ENCODE measurements at places on chromosomes 4 and X.

- no peak for DNase-seq
These were observed 72.4 kb downstream of the APBB2 start for GRCh38 chr4:41141900-41142299.

- no peak for DNase-seq
These were observed 24.3 kb downstream of the TBCK start for GRCh38 chr4:106291678-106292077.

DNA sequence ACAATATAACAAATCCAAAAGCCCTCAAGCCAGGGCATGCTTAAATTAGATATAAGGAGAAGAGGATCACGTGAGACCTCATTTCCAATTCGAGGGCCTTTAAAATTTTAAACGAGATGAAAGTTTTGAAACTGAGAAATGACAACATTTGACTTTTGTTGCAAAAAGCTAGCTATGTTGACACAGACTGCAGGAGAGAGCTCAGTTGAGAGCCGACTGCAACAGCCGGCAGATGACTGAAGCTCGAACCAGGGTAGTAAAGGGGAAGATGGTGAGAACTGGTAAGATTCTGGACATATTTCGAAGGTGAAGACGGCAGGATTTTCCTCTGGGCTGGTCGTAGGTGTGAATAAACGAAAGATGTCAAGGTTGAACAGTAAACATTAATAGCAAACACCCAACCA is 773 bp downstream of the PRMT9 start:
- DNase-seq = peak; percentile 55

GRCh38 chr4:7397206-7398103 is 37.3 kb downstream of the PSAPL1 start:
- DNase-seq = no peak

- DNase-seq = no peak
These were observed 69.6 kb downstream of the ENPP6 start for GRCh38 chr4:184147858-184148737.

DNA sequence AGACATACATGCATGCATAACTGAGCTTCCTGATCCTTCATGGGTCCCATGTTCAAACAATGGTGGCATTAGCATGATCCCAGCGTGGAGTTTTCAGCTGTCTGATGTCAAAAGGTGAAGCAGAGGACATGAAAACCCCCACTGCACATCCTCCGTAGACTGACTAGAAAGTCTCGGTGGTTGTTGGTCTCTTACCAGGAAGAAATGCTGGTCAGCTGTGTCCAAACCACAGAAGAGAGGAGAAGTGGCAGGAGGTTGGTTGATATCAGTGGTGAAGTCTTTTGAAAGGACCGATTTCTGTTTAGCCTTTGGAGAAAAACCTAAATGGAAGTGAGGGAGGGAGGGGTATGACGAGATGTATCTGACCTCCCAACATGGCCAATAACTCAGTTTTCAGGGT is 201.9 kb downstream of the SPATA18 start:
- DNase-seq = no peak

DNA sequence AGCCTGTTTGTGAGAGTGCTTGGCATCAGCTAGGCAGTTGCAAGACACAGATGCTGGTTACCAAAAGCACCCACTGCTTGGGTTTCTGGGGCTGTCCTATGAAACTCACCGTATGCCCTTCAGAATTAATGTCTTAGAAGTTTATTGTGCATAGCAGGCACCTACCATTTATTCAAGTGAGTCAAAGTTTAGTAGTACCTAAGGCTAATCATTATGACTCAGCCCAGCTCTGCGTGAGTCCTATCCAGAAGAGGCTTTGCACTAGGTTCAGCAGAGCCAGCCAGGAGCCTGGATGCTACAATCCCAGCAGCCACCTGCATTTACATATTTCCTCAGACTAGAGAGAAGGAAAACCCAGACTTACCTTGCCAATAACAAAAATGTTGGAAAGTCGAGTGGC is 4.2 kb downstream of the RPS4X start:
- peak; percentile 22 for DNase-seq

GRCh38 chr4:94995684-94996394 is 238.1 kb downstream of the BMPR1B start:
- DNase-seq = no peak

- DNase-seq = no peak
These were observed 57.3 kb downstream of the GSTCD start for GRCh38 chr4:105765690-105766407.

- no peak for DNase-seq
These were observed 181.3 kb downstream of the VEGFC start for GRCh38 chr4:176611381-176611780.

GRCh38 chr4:152193059-152193458 is 342.8 kb downstream of the FBXW7 start:
- no peak for DNase-seq

DNA sequence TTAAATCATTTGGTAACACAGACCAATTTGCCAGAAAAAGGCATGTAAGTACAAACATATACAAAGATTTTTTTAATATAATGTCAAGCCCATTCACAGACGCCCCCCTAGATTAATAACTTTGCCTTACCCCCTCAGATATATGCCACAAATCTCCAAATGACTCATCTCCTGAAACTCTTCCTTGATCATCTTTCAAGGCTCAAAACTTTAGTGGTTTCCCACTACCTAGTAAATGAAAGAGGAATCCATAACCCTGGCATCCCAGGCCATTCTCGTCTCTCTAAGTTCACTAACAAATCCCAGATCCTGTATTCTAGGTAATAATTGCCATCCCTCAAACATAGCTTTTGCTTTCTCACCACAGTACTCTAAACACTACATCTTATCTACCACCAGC is 61.9 kb downstream of the PRSS12 start:
- DNase-seq = no peak

GRCh38 chr4:40662962-40663604 is 33.4 kb upstream of the RBM47 start:
- no peak for DNase-seq

DNA sequence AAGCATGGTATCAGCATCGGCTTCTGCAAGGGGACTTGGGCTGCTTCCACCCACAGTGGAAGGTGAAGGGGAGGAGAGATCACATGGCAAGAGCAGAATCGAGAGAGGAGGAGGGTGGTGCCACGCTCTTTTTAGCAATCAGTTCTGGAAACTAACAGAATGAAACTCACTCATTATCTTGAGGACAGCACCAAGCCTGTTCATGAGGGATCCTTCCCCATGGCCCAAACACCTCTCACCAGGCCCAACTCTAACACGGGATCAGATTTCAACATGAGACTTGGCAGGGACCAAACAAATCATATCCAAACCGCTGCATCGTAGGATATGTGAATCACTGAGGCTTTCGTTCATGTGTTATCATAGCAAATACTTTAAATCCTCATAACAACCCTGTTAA is 125.5 kb downstream of the GPC3 start:
- no peak for DNase-seq

DNA sequence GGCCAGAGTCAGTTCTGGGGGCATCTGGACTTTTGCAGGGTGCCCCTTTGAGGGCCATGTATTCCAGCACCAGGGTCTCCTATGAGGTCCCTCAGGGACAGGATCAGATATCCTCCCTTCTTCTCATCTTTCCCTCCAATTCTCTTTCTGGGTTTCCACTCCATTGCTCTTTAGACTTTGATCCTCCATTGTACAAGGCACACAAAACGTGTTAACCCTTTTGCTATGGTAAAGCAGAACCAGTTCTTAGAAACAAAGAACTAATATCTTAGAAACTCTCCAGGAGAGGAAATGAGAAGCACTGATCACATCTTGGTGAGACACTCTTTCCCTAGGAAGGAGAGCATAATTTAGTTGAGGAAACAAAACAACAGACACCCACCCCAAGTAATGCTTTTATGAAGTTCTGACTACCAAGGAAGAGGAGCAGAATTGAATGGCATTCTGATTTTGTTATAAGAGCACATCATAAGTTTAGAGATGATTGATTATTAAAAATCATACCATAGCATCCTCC is 200.7 kb upstream of the NPY2R start:
- no peak for DNase-seq

DNA sequence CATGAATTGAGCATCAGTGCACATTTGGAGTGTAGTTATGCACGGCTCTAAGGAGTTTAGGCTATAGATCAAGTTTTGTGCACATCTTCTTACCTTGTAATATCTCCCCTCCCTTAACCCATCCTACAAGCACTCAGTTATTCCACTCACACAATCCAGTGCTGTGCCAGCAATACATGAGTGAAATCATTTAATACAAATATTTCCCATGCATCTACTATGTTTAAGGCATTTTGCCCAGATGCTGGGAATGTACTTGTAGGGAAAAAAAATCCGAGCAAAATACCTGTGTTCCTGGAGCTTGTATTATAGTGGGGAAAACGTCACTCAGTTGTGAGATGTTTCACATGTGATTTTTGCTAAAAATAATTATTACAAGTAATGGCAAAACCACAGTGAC is 191.6 kb upstream of the LDB2 start:
- DNase-seq = no peak

- no peak for DNase-seq
These were observed 61.8 kb downstream of the SMARCA5 start for GRCh38 chr4:143575331-143575730.

DNA sequence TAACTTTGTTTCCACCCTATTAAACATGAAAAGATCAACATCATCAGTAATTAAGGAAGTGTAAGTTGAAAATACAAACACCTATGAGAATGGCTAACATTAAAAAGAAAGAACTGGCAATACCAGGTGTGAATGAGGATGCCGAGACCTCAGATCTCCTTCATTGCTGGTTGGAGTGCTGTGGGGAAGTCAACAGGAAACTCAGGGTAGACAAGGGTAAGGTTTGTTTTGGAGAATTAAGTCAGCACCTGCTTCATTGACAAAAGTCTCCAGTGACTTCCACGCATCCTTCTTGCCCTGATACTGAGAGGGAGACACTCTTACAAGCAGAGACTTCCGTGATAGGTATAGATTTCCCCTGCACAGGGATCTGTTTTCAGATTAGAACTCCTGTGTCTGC is 106.1 kb downstream of the IRF2 start:
- DNase-seq = no peak

- no peak for DNase-seq
These were observed 78.3 kb upstream of the STIM2 start for GRCh38 chr4:26782168-26782829.

GRCh38 chr4:126221717-126222340 is 907.1 kb downstream of the FAT4 start:
- DNase-seq = no peak

- no peak for DNase-seq
These were observed 217.7 kb downstream of the CRLF2 start for GRCh38 chrX:994780-995179.

DNA sequence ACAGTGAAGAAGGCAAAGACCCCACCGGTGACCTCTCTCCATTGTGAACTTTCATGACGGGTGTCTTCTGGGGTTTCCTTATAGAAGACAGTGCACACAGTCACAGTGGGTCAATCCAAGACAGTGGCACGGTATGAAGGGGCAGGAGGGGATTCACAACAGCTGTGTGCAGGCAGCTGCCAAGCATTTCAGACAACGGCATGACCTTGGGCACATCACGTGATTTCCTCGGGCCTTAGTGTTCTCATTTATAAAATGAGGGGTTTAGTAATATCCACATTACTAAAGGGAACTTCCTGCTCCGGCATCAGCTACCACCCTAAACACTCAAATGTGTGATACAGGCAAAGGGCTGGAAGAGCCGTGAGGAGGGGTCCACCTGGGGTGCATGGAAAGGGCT is 42.9 kb downstream of the RBM47 start:
- DNase-seq = no peak

DNA sequence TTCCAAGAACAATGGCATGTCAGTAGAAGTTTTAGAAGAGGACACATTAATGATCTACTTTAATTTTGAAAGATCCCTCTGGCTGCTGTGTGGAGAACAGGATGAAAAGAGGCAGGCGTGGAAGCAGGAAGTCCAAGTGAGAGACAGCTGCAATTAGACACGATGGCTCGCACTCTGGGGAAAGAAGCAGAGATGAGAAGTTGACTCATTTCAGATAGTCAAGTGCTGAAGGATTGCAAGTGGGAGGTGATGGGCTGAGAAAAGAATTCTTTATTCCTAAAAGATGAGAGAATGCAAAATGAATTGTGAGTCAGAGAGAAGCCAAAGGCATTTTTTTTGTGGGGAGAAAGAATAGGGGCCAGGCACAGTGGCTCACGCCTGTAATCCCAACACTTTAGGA is 16.5 kb downstream of the RXFP1 start:
- DNase-seq = no peak

- DNase-seq = no peak
These were observed 43.2 kb upstream of the BMPR1B start for GRCh38 chr4:94714365-94715160.

DNA sequence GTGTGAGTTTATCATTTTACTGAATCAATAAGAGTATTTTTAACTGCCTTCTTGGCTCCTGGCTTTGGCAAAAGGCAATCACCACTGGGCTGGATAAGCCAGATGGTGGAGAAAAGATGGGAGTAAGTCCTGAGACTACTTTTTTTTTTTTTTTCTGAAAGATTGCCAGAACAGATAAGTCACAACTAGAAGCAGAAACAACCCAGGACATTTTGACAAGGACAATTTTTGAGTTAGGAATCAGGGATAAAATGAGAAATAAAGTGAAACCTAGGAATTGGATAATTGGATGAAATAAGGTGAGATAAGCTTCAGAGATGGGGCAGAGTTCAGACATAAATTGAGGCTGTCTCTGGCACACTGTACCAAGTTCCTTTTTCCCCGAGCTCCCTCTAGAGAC is 471.0 kb downstream of the KLHL13 start:
- no peak for DNase-seq

GRCh38 chr4:159401791-159402380 is 299.0 kb downstream of the RAPGEF2 start:
- no peak for DNase-seq

GRCh38 chrX:38365954-38366353 is 13.6 kb downstream of the OTC start:
- no peak for DNase-seq

DNA sequence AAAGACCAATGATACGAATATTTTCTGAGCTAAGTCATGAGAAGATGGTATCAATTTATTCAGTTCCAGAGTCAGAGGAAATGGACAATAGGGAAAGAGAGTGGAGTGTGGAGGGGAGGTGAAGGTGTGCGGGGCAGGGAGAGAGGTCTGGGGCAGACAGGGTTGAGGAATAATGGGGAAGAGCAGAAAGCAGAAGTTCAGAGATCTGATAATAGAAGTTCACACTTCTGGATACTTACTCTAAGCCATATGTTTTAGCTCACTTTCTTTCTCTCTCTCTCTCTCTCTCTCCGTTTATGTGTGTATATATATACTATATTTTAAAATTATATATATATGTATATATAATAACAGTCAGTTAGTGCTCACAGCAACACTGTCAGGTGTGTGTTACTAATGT is 40.4 kb downstream of the FOXR2 start:
- DNase-seq = no peak

- DNase-seq = no peak
These were observed 289.5 kb downstream of the GLUD2 start for GRCh38 chrX:121336831-121337421.

GRCh38 chr4:160450876-160451275 is 1348.0 kb downstream of the RAPGEF2 start:
- no peak for DNase-seq

GRCh38 chr4:103050736-103051436 is 25.7 kb downstream of the SLC9B2 start:
- no peak for DNase-seq

DNA sequence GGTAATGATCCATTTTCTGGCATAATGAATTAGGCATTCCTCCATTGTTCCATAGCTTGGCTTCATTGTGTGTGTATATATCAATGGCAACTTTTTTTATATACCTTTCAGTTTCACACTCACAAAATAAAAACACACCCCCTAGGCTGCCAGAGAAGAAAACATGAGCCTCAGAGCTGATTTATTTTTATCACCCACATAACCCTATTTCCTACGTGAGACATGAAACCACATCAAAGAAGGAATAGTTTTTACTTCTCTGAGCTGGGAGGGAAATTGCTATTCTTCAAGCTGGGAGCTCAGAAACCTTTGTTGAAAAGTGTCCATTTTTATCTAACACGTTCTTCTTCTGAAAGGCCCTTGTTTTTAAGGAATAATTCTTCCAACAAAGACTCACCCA is 126.7 kb upstream of the RAI2 start:
- no peak for DNase-seq

Data from T-helper 2 cell (primary cell).